CD4-positive, alpha-beta T cell treated with Interleukin-1 beta for 1 hour (primary cell): ENCODE measurements at places on chromosomes 16 and 17.

DNA sequence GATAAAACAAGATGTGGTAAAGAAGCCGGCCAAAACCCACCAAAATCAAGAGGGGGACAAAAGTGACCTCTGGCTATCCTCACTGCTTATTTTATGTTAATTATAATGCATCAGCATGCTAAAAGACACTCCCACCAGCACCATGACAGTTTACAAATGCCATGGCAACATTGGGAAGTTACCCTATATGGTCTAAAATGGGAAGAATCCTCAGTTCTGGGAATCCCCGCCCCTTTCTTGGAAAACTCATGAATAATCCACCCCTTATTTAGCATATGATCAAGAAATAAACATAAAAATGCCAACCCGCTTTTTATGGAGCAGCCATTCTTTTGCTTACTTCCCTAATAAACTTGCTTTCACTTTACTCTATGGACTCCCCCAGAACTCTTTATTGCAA lies 25.6 kb downstream of the CMTR2 start:
- no peak for DNase-seq

DNA sequence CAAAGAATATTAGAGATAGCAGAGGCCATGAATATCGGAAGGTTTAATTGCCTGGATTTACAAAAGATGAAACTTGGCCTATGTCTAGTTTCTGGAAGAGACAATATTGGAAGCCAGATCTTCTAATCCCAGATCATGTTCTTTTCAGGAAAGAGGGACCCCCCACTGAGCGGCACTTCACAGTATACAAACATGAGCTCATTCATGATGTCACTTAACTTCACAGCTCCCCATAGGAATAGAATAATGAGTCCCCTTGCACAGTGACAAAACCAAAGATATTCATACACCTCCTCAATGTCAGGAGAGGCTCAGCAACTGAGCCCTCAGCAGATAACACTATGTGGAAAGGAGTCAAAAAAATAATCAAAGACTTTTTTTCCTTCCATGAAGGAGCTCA lies 147.5 kb downstream of the CDH11 start:
- DNase-seq: no peak

DNA sequence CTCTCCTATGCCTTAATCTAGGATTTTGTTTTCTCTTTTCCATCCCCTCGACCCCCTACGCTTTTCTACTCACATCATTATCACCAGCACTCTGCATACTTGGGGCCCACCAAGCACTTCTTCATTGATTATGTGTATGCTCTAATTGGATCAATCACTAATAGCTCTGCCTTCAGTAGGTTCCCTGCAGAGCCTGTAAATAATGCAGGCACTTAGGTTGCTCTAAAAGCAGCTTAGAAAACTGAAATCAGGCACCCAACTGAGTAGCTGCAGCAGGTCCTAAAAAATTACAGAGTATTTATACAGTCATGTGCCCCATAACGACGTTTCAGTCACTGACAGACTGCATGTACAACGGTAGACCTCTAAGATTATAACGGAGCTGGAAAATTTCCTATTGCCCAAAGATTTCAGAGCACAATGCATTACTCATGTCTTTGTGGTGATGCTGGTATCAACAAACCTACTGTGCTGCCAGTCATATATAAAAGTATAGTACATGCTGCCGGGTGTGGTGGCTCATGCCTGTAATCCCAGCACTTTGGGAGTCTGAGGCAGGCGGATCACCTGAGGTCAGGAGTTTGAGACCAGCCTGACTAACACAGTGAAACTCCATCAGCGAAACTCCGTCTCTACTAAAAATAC lies 280.4 kb downstream of the HS3ST3B1 start:
- no peak for DNase-seq

DNA sequence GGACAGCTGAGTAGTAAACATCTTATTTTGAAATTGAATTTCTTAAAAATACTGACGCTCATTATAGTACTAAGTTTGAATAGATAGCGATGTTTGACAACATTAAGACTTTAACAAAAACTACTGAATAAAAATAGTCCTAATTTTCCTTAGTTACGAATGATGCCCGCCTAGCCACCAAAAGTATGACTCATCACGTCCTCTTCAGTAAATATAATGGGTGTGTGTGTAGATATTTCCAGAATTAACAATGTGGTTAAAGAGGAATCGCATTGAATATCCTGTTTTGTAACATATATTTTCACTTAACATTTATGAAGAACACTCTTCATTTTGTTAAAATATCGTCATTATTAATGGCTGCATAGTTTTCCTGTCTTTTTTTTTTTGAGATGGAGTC lies 187.6 kb downstream of the MYO1D start:
- no peak for DNase-seq

- DNase-seq: no peak
Measured at GRCh38 chr17:44745301-44745700, 13.5 kb upstream of the ADAM11 start.

- no peak for DNase-seq
Measured at GRCh38 chr16:57799600-57800199, 2.6 kb downstream of the KIFC3 start.

DNA sequence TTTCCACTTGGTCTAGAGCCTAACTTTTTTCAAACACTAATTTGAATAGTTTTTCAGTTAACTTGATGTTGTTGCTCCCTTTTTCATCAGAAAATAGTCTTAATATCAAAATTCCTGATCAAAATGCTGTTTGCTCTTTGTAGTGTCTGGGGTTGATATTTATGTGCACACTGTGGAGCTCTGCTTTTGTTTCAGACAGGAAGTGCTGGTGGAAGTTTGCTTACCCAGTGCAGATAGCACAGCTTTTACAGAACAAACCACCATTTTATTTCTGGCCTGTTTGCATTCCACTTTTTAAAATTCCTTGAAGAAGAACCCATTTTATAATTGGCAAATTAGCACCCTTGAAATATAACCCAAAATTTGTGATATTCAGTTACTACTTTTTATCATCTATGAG lies 125.4 kb downstream of the MRTFB start:
- no peak for DNase-seq
